ENCODE measurements at places on chromosomes 7 and 10.

- DNase-seq, result no peak
- no peak overlapping the region for H3K4me3 ChIP-seq
- no peaks in the 10 kb centered on the region for H3K4me1 ChIP-seq
These were observed 54.5 kb downstream of the SCRN1 start for GRCh38 chr7:29935111-29935510.

DNA sequence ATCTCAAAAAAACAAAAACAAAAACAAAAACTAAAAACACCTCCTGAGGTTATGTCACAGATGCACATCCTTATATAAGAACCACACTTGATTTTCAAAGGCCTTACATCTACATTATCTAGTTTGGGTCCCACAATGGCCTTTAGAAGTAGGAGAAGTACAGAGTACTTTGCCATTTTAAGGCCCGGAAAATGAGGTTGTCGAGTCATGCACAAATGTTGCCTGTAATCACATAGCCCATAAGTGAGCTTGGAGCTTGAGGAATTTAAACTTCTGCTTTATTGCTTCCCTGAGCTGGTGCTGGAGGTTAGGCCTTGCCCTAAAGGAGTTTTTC, 9.7 kb upstream of the MKRN1 start:
- H3K4me3 ChIP-seq, result no peak overlapping the region
- no peak overlapping the region for H3K27ac ChIP-seq
- no peaks in the 10 kb centered on the region for H3K27me3 ChIP-seq

GRCh38 chr7:138000081-138000701, 1.7 kb downstream of the CREB3L2 start:
- DNase-seq, result peak; percentile 77
- peak overlapping the region; percentile 64 for H3K27ac ChIP-seq
- peaks cover 23% of the 10 kb centered on the region for H3K4me1 ChIP-seq
- 0 out of 2 replicates have a peak, but pooled peaks cover 2% of the 10 kb centered on the region for H3K36me3 ChIP-seq

GRCh38 chr10:99880080-99880835, 97.8 kb downstream of the ABCC2 start:
- H3K4me3 ChIP-seq, result no peak overlapping the region
- H3K27me3 ChIP-seq, result no peaks in the 10 kb centered on the region
- no peak for DNase-seq

- peaks cover 16% of the 10 kb centered on the region for H3K4me1 ChIP-seq
- H3K4me3 ChIP-seq, result no peak overlapping the region
- no peak overlapping the region for H3K27ac ChIP-seq
- H3K27me3 ChIP-seq, result no peaks in the 10 kb centered on the region
These were observed 18.3 kb downstream of the CYP26A1 start for GRCh38 chr10:93091960-93092359.

- H3K4me3 ChIP-seq, result no peak overlapping the region
- H3K4me1 ChIP-seq, result no peaks in the 10 kb centered on the region
- no peak for DNase-seq
- no peaks in the 10 kb centered on the region for H3K36me3 ChIP-seq
- no peak overlapping the region for H3K27ac ChIP-seq
These were observed 10.7 kb upstream of the KPNA7 start for GRCh38 chr7:99218406-99219184.

DNA sequence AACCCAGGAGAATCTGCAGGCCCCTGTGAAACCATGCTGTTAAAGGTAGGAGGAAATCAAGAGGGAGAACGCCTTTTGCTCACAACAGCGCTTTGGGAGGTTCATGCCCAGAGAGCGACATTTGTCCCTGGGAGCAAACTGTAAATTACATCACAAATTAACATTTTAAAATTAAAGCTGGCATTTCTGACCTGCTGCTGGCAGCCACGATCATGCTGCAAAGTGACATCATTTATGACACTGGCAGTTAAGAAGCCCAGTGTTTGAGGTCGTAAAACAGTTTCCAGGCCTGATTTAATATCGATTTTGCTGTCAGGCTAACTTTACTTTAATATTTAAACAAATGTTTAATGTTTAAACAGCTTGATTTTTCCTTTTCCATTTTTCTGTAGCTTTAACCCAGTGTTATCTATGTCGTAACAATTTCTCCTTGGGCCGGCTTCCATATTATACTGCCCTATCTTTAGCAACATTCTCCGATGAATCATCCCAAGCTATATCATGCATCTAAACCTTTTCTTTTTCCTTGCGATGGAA, 86.5 kb upstream of the NPVF start:
- no peak overlapping the region for H3K4me3 ChIP-seq
- DNase-seq, result no peak
- H3K4me1 ChIP-seq, result peaks cover 13% of the 10 kb centered on the region
- no peaks in the 10 kb centered on the region for H3K27me3 ChIP-seq

- H3K36me3 ChIP-seq, result no peaks in the 10 kb centered on the region
- H3K27ac ChIP-seq, result no peak overlapping the region
- no peaks in the 10 kb centered on the region for H3K27me3 ChIP-seq
- DNase-seq, result no peak
- H3K4me1 ChIP-seq, result no peaks in the 10 kb centered on the region
- H3K4me3 ChIP-seq, result no peak overlapping the region
These were observed 280.9 kb upstream of the AKR1E2 start for GRCh38 chr10:4545062-4545461.

DNA sequence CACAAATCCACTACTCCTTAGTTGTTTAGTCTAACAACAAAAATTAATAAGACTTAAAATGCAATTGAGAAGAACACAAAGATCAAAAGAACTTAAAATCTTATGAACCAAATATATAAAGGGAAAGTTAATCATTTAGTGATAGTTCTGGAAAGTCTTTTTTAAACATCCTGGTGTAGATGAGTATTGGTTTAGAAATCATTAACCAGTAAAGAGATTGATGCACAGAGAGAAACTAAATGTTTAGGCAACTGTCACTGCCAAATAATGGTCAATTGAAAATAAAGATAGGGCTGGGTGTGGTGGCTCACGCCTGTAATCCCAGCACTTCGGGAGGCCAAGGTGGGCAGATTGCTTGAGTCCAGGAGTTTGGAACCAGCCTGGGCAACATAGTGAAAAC, 44.9 kb downstream of the SP8 start:
- no peaks in the 10 kb centered on the region for H3K27me3 ChIP-seq
- H3K36me3 ChIP-seq, result no peaks in the 10 kb centered on the region
- H3K27ac ChIP-seq, result no peak overlapping the region
- no peak overlapping the region for H3K4me3 ChIP-seq
- no peaks in the 10 kb centered on the region for H3K4me1 ChIP-seq
- DNase-seq, result no peak

GRCh38 chr7:16278167-16278787, 143.1 kb downstream of the CRPPA start:
- H3K4me3 ChIP-seq, result no peak overlapping the region
- no peaks in the 10 kb centered on the region for H3K4me1 ChIP-seq
- no peaks in the 10 kb centered on the region for H3K27me3 ChIP-seq
- H3K36me3 ChIP-seq, result no peaks in the 10 kb centered on the region

DNA sequence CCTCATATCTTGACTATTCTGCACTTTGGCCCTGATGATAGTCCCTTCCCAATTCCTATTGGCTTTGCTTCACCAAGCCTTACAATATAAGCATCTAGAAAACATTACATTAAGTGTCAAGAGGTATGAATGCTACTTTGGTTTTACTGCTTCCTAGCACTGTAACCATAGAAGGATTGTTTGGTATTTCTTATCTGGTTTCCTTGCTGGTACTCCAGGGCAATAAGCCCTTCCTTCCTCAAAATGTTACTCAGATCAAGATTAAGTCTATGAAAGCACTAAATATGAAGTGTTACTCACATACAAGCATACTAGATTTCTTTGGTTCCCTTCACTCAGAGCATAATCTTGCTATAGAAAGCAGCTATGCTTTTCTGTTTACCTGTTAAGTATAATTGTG, 492.5 kb downstream of the ETV1 start:
- no peaks in the 10 kb centered on the region for H3K36me3 ChIP-seq
- no peaks in the 10 kb centered on the region for H3K4me1 ChIP-seq
- DNase-seq, result no peak

DNA sequence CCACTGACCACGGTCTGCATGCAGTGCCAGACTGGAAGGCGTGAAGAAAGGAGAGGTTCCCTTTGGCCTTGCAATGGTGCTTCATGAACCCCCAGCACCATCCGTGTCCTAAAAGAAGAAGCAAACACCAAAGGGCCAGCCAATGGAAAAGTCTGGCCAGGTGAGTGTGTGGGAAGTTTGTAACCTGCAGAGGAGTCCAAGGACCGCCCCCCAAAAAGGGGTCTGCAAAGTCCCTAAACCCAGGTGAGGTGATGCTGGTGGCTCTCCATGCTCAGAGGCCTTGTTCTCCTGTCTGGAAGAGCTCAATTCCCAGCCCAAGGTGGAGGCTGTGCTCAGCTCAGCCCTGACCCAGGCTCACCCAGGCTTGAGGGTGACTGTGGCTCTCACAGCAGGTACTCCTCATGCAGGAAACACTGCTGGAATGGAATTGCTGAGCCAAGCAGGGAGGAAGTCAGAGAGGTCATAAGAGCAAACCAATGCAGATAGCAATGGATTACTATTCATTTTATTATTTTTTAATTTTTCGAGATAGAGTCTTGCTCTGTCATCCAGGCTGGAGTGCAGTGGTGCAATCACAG, 52.4 kb upstream of the NANOS1 start:
- H3K27me3 ChIP-seq, result no peaks in the 10 kb centered on the region
- no peak for DNase-seq
- H3K27ac ChIP-seq, result no peak overlapping the region
- no peaks in the 10 kb centered on the region for H3K36me3 ChIP-seq
- no peak overlapping the region for H3K4me3 ChIP-seq

GRCh38 chr7:4739528-4739992, 35.9 kb upstream of the AP5Z1 start:
- H3K36me3 ChIP-seq, result no peaks in the 10 kb centered on the region
- H3K4me1 ChIP-seq, result peaks cover 20% of the 10 kb centered on the region
- 0 out of 2 replicates have a peak overlapping the region, but pooled peaks have one; percentile 42 for H3K27ac ChIP-seq
- no peak for DNase-seq
- H3K4me3 ChIP-seq, result no peak overlapping the region

- H3K27ac ChIP-seq, result no peak overlapping the region
- no peak overlapping the region for H3K4me3 ChIP-seq
- H3K36me3 ChIP-seq, result no peaks in the 10 kb centered on the region
- no peaks in the 10 kb centered on the region for H3K4me1 ChIP-seq
- no peak for DNase-seq
- no peaks in the 10 kb centered on the region for H3K27me3 ChIP-seq
These were observed 19.6 kb downstream of the GIMAP4 start for GRCh38 chr7:150586785-150587152.

GRCh38 chr7:516216-516605, 3.4 kb downstream of the PDGFA start:
- H3K4me3 ChIP-seq, result peak overlapping the region; percentile 94
- peak; percentile 51 for DNase-seq
- H3K4me1 ChIP-seq, result peaks cover 30% of the 10 kb centered on the region
- H3K27me3 ChIP-seq, result peaks cover 26% of the 10 kb centered on the region
- peak overlapping the region; percentile 91 for H3K27ac ChIP-seq

- no peaks in the 10 kb centered on the region for H3K4me1 ChIP-seq
- no peaks in the 10 kb centered on the region for H3K36me3 ChIP-seq
These were observed 184.5 kb upstream of the BMPER start for GRCh38 chr7:33720870-33721269.

GRCh38 chr7:98978672-98979071, 100.3 kb downstream of the TRRAP start:
- no peak for DNase-seq
- H3K27ac ChIP-seq, result no peak overlapping the region
- no peaks in the 10 kb centered on the region for H3K27me3 ChIP-seq
- H3K36me3 ChIP-seq, result peaks cover 57% of the 10 kb centered on the region

GRCh38 chr10:78286186-78286585, 252.5 kb downstream of the RPS24 start:
- H3K27ac ChIP-seq, result no peak overlapping the region
- no peak overlapping the region for H3K4me3 ChIP-seq
- H3K27me3 ChIP-seq, result no peaks in the 10 kb centered on the region
- peak; percentile 65 for DNase-seq
- peaks cover 10% of the 10 kb centered on the region for H3K4me1 ChIP-seq

- H3K4me1 ChIP-seq, result peaks cover 36% of the 10 kb centered on the region
- no peaks in the 10 kb centered on the region for H3K27me3 ChIP-seq
- no peak overlapping the region for H3K27ac ChIP-seq
- H3K4me3 ChIP-seq, result no peak overlapping the region
These were observed 81.0 kb downstream of the CELF2 start for GRCh38 chr10:11098666-11099065.

DNA sequence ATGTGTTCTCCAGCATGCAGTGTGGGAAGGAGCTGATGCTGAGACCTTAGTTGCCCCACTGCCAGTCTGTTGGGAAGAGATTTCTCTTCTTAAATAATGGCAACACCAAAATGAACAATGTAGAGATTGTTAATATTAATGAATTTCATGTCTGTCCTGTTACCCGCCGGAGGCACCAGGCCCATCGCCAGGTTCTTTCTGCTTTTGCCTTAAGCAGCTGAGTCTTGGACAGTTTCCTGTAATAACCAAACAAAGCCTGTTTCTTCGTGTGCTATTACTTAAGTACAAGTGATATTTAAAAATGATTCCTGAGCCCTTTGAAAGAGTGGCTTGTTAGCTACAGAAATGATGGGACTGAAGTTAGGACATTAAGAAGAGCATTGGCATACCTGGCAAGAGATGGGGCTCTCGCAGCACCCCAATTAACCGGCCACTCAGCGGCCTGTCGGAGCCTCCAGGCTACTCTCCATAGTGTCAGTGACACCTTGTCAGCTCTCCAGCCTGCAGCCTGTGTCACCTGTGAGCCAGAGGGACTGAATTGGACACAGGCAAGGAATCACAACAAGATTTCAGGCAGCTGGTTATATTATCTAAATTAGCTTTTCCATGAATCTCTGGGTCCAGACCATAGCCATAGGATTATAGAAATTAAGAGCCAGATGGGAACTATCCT, 142.0 kb downstream of the CELF2 start:
- H3K27ac ChIP-seq, result no peak overlapping the region
- H3K36me3 ChIP-seq, result no peaks in the 10 kb centered on the region
- no peak overlapping the region for H3K4me3 ChIP-seq
- H3K27me3 ChIP-seq, result no peaks in the 10 kb centered on the region
- peaks cover 40% of the 10 kb centered on the region for H3K4me1 ChIP-seq

DNA sequence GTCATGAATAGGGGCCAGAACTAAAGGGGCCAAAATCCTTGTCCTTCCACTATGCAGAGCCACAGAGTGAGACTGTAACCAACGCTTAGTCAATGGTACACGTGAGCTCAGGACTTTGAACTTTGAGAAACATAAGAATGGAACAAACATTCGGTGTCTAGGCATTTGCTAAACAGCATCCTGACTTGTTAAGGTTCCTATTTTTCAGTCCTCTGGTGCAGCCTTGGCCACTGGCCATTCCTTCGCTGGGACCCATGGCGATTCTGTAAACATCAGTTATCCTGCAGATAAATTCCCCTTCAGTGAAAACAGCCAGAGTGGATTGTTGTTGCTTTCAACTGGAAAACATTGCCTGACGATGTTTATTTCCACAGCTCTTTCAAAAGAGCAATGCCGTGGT, 266.8 kb downstream of the SORCS1 start:
- H3K36me3 ChIP-seq, result no peaks in the 10 kb centered on the region
- no peak overlapping the region for H3K4me3 ChIP-seq
- no peaks in the 10 kb centered on the region for H3K27me3 ChIP-seq
- no peaks in the 10 kb centered on the region for H3K4me1 ChIP-seq

GRCh38 chr7:1225441-1226185, 7.1 kb upstream of the UNCX start:
- no peak overlapping the region for H3K27ac ChIP-seq
- H3K4me3 ChIP-seq, result peak overlapping the region; percentile 45
- peaks cover 93% of the 10 kb centered on the region for H3K27me3 ChIP-seq
- DNase-seq, result peak; percentile 67
- no peaks in the 10 kb centered on the region for H3K36me3 ChIP-seq
